ENCODE measurements at places on chromosomes 7 and 10. TPM values are rescaled to one million over a fixed set of nuclear protein-coding genes. Genes with fewer than 3 reads are reported as not detected.

DNA sequence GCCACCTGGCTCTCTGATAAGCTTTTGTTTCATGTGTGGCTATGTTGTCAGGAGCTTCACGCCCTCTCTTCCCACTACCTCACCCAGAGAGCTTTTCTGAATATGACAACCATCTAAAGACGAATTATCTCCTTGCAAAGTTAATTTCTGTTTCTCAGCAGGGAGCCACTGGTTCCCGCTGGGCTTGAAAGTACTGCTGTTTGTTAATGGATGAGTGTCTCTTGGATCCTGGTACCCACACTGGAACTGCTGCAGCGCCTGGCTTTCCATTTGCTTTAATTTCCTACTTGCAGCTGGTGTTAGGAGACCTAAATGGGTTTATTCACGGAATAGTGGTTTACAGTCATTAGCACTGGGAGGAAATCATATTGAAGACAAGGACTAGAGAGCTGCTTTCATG, 267.9 kb upstream of the LRGUK start:
- no peak for DNase-seq

DNA sequence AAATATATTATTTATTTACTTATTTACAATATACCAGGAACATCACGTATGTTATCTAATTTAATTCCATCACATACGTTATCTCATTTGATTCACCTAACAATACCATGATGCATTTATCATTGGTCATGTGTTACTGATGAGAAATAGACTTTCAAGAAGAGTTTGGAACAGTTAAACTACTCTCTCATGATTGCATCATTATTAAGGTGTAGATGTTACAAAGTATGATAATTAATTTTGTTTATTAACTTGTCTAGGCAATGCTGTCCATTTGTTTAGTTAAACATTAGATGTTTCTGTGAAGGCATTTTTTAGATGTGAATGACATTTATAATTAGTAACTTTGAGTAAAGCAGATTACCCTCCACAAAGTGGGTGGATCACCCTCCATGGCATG, 32.0 kb upstream of the PCDH15 start:
- no peak for DNase-seq

GRCh38 chr10:123157210-123157609, 3.0 kb downstream of the BUB3 start:
- no peak for DNase-seq

- DNase-seq: no peak
These were observed 5.5 kb downstream of the GIMAP7 start for GRCh38 chr7:150520145-150520544.

- DNase-seq: no peak
These were observed 85.5 kb upstream of the ZNF800 start for GRCh38 chr7:127478024-127478355.

GRCh38 chr10:58755340-58755610, 242.6 kb downstream of the BICC1 start:
- no peak for DNase-seq

DNA sequence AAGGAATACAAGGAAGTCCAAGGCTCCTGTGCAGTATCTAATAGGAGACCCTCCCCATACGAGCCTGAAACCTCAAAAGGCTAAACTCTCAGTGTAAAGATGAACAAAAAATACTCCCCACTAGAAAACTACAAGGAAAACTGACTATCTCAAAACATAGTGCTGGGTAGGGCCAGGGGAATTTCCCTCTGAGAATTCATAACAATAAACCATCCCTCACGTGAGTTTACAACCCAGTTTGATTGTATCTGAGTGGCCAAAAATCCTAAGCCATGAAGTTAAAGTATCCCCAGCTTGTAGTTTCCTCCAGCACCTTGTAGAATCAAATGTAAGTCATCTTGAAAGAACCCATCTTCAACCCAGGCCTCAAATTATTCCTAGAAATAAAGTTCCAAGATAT, 293.4 kb downstream of the CELF2 start:
- no peak for DNase-seq

Gene HOXA6
- not detected for total RNA-seq

Gene CTAGE4
- 7.5 TPM for total RNA-seq

Gene LRRN3
- total RNA-seq: 0.15 TPM

Gene AGAP4
- total RNA-seq: 16.7 TPM

Gene IMPDH1
- 27.2 TPM for total RNA-seq

Gene AGFG2
- total RNA-seq: 5.6 TPM

Gene POLR3A
- 14.3 TPM for total RNA-seq

Gene SPDYE9
- not detected for total RNA-seq

All from H7 (cell line).